ENCODE measurements at places on chromosomes 16 and 17.

DNA sequence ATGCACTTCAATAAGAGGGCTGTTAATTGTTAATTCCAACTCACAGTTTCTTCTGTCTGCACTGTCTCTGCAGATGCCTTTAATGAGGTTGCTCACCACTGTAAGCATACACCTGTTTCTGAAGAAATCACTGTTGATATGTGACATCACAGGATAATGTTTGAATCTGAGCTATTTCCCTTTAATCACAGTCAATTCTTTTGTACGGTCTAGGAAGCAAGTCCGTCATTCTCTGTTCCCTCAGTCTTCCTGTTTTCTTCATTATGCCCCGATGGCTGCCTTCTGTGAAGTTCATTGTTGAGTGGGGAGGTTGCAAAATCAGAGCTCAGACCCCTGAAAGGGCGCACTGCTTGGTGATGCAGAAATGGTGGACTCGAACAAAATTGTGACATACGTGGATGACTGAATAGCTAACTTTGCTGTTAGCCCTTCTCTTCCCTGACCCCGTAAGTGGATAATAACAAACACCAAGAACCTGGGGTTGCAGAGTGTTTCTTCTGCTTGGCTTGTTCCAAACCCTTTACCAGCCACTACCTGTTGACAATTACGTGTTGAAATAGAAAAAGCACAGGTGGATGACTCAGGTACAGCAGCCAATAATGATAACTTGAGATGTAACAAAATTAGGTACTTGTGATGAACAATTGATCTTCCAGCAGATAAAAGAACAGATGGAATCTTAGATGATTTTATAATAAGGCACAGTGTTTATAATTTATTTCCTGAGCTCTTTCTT, 71.9 kb upstream of the AXIN2 start:
- no peak for DNase-seq

DNA sequence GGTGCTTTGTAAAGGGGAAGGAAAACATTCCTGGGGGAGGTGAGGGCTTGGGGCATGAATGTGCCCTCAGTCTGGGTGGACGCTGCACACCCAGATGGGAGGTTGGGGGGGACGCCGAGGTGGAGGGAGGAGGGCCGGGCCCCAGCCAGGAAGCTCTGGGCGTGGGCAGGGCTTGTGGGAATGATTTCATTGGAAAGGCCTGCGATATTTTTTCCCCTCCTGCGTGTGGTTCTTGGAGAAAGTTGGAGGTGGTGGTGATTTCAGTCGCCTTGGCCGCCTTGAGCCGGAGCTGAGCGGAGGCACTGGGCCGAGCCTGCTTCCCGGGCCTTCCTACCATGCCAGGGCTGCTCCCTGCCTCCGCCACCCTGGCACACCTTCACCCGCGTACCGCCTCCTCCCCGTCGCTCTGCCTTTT, 26.4 kb upstream of the CLEC18A start:
- no peak for DNase-seq

DNA sequence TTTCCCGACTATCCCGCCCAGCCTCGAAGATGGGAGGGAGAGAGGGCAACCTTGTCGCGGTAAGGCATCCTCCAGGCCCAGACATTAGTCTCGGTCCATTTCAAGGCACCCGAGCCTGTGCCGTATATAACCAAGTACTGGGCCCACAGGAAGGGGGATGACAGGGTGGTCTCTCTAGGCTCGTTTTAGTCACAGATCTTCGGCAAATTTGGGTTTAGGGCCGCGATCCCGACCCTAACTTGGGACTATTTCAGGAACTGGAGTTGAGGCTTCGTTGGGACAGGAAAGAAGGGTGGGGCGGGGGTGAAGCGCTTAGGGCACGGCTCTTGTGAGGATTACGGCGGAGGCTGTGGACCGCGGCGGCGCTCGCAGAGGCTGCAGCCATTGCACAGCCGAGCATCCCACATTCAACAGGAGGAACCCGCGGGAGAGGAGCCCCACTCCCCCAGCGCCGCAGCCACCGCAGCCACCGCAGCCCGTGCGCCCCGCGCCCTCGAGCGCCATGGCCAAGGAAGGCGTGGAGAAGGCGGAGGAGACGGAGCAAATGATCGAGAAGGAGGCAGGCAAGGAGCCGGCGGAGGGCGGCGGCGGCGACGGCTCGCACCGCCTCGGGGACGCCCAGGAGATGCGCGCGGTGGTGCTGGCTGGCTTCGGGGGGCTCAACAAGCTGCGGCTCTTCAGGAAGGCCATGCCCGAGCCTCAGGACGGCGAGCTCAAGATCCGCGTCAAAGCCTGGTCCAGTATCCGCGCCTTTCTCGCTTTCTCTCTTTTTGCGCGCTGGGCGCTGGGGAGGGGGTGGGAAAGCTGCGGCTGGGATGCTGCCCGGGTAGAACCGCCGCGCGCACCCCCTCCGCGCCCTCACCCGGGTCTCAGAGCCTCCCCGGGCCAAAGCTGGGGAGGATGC, at the start of gene VAT1L:
VAT1L (plus strand) TSS at position 384 of the 904 bp plus-strand sequence; CDS start at position 503, 119 bp downstream.
- DNase-seq: no peak

DNA sequence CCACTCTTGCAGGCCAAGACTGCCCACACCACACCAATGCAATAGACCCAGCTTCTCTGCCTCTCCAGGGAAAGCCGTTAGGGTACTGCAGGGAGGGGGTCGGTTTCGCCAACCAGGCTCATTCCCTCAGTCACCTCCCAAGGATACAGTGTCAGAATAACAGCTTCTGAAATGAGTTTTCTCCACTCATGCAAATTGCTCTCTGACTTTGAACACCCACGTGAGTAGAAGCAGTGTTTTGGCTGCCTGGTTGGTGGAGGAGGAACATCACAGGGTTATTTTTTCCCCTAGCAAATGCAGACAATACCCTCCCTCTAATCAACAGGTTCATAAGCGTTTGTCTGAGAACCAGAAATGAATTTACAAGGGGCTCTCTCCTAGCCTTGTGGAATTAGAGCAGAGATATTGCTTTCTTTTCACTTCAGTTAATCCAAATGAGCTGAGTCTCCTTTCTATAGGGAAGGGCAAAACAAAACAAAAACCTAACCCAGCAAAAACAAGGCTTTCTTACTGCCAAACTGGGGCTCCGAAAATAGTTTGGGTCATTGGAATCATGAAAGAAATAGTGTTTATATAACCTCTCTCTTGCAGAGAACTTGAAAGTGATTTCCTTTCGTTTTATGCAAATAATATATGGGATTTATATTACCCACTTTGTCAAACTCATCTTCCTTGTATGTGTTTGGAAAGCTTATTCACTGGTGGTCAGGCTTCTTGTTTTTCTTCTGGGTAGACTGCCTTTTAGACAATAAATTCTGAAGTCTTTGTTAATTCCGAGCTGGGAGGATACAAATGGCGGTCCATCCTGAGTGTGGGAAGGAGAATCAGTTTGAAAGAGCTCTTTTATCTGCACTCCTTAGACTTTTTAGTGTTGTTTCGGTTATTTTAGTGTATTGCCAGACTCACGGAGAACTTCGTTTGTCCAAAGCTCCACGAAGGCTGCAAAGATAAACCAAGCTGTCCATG, 229.9 kb downstream of the MSI2 start:
- no peak for DNase-seq

DNA sequence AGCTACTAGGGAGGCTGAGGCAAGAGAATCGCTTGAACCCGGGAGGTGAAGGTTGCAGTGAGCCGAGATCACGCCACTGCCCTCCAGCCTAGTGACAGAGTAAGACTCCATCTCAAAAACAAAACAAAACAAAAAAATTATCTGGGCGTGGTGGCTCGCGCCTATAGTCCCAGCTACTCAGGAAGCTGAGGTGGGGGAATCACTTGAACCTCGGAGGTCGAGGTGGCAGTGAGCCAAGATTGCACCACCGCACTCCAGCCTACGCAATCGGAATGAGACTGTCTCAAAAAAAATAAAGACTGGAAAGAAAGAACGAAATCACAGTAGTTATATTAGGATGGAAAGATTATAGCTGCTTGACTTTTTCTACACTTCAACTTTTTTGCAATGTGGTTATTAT, 18.9 kb downstream of the COG1 start:
- no peak for DNase-seq

GRCh38 chr17:14752011-14752410, 451.1 kb downstream of the HS3ST3B1 start:
- no peak for DNase-seq

DNA sequence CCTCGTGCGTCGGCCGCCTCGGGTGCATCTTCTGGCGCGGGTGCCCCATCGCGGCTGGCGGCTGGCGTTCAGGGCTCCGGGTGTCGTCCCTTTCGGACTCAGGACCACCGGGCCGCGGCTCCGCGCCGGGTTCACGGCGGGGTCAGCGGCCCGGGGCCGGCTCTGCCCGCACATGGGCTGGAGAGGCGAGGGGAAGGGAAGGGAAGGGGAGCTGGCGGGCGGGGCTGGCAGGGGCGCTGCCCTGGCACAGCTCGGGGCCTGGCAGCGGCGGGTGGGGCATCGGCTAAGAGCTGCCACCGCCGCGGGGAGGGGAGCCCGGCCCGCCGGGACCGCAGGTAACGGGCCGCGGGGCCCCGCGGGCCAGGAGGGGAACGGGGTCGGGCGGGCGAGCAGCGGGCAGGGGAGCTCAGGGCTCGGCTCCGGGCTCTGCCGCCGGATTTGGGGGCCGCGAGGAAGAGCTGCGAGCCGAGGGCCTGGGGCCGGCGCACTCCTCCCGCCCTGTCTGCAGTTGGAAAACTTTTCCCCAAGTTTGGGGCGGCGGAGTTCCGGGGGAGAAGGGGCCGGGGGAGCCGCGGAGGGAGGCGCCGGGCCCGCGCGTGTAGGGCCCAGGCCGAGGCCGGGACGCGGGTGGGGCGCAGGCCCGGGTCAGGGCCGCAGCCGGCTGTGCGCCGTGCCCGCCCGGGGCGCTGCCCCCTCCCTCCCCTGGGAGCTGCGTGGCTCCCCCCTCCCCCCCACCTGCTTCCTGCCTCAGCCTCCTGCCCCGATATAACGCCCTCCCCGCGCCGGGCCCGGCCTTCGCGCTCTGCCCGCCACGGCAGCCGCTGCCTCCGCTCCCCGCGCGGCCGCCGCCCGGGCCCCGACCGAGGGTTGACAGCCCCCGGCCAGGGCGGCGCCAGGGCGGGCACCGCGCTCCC, 646 bp downstream of the HIC1 start:
- no peak for DNase-seq

DNA sequence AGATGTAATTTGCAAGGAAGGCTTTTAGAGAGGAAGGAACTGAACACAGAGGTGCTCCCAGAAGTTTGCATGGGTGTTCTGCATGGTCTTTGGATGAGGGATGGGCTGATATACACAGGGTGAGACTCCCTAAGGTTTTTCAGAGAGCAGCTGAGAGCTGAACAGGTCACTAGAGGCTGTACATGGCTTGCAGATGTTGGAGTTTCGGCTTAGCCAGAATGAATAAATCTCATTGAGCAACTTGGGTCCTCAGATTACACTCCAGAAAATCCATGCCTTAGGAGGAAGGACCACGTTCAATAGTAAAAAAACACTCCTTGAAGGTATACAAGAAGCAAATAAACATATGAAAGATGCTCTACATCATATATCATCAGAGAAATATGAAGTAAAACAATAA, 7.5 kb upstream of the ITGB3 start:
- DNase-seq: no peak

DNA sequence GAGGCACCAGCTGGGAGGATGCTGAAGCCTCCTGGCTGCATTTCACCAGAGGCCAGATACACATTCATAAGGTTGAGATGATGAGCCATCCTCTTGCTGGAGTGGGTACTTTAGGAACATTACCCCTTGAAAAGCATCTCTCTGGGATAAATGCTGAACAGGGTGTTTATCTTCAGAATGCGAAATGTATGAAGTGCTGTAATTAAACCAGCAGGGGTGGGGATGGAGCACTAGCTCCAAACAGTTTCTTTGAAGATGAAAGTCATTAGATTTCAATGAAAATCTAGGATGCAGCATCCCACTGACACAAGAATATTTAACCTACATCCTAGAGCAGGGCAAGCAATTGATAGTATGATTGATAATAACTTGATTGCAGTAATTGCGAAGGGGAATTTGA, 158.1 kb downstream of the CYLD start:
- peak; percentile 20 for DNase-seq

GRCh38 chr17:9645851-9646545, 681 bp downstream of the USP43 start:
- no peak for DNase-seq

DNA sequence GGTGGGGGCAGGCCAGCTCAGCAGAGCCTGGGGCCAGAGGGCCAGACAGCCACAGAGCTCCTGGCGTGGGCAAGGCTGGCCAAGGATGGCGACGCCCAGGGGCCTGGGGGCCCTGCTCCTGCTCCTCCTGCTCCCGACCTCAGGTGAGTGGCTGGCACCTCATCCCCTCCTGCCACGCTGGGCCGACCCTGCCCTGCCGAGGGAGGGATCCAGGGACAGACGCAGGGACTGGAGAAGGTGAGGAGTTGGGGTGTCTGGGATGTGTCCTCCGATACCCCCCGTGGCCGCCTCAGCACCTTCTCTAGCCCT, at the start of gene ADGRG3:
ADGRG3 (plus strand) TSS at position 44 of the 309 bp plus-strand sequence; CDS start at position 86, 42 bp downstream.
- no peak for DNase-seq

GRCh38 chr17:53135969-53136368, 686.8 kb upstream of the KIF2B start:
- DNase-seq: no peak

DNA sequence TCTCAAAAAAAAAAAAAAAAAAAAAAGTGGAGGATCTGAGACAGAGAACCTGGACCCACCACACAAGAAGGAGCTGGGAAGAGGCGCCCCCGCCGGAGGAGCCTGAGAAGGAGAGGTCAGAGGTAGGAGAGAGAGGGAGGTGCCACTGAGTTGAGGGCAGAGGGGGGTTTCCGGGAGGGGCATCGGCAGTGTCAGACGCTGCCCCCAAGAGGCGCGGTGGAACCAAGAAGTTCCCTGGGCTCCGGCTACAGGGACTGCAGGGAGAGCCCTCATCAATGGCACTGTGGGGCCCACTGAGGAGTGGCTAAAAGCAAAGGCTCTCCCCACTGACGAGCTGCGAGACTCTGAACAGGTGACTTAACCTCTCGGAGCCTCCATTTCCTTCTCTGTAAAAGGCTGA, 4.2 kb downstream of the CCDC42 start:
- DNase-seq: no peak

DNA sequence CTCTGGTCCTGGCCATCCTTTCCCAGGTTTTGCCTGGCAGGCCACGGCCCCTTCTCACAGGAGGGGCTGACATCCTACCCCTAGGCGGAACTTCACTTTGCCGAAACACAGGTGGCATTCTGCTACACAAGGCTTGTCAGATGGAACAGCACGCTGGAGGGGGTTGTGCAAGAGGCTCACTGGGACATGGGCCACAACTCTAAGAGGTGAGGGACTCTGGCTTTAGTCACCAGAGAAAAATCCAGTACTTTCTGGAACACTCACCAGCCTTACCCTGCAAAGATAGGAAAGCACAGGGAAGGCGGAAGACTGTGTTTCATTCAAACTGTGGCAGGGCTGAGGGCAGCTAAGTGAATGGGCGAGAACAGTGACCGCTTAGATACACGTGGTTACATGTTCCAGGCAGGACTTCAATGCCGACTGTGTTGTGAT, 18.3 kb downstream of the CDC42EP4 start:
- DNase-seq: no peak

- DNase-seq: no peak
These were observed 20.7 kb downstream of the ADAP2 start for GRCh38 chr17:30942308-30943079.

DNA sequence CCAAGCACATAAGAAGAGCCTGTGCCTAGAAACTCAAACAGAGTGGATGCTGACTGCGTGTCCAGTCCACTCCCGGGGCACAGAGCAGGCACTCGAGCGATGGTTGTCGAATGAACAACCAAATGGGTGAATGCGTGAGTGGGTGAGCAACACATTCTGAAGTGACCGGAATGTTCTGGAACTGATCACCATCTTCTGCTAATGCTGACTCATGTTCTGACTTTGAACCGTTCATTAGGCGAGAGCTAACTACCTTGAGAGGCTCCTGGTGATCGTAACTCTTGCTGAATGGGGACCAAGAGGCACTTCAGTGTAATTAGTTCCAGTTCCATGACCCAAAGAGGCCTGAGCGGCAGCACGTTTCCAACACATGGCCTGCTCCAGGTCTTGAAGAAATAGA, 37.9 kb downstream of the IRF8 start:
- no peak for DNase-seq
